Immature natural killer cell (primary cell): ENCODE measurements at places on chromosomes 1 and 21. TPM values are rescaled to one million over a fixed set of nuclear protein-coding genes. Genes with fewer than 3 reads are reported as not detected.

The PLEKHG5 gene
- polyA plus RNA-seq: not detected

GRCh38 chr1:1360506-1361169 is 2.3 kb upstream of the MXRA8 start:
- no peak for DNase-seq

The ZP4 gene
- polyA plus RNA-seq: not detected

The SCCPDH gene
- polyA plus RNA-seq: 35.6 TPM

GRCh38 chr21:32282992-32283391 is 4.1 kb upstream of the MIS18A start:
- no peak for DNase-seq
